ENCODE measurements at places on chromosomes 16 and 17.
A peak's percentile ranks its signal among the peaks of the same experiment; 100 is the strongest.

DNA sequence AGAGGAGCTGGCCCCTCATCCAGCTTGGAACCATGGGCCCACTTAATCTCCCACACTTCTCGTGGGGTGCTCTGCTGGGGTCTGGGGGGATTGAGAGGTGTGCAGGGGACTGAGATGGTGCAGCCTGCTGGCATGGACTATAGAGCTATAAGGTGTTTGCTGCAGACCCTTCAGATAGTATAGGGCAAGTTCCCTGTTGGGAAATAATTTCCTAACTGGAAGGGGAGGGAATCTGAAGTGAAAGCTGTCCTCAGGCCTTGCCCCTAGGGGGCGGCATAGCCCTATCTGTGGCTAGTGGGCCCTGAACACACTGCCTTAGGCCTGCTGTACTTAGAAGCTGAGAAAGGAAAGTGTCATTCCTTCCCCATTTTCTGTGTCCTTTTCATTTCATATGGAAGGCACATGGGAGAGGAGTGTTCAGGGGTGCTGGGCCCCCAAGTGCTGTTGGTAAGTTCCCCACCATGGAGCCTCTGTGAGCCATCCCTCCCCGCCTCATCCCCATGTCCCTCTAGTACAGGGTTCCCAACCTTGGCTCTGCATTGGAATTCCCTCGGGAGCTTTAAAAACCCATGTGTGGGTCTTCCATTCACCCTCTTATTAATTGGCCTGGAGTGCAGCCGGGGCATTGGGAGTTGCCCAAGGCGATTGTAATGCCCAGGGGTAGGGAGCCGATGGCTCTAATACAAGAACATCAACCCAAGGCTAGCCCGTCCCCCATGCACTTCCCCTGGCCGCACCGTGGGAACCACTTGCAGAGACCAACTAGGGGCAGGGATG lies 19.7 kb downstream of the GOSR2 start:
- peak; percentile 32 for DNase-seq

DNA sequence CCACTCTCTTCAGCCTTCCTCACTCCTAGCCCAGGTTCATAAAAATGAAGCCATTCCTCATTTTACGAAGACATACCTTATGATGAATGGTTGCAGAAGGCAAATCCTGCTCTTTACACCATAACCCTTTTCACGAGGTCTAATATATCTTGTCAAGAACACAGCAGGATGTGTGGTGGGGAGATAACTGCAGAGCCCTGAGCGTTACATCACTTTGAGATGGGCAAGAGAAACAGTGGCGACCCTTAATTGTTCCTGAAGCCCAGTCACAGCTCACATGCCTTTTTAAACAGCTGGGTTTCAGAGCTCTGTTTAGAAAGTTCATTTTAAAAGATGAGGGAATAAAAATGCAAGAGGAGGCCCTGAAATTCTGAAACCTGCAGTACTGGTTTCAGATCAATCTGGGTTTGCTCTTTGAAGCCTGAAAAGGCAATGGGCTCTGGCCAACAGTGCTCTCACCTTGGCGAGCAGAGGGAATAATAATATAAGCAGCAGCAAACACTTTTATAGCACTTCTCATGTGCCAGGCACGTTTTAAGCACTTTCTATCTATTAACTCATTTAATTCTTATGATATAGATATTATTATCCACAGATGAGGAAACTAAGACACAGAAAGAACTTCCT lies 2.9 kb downstream of the FAM117A start:
- DNase-seq, result no peak

DNA sequence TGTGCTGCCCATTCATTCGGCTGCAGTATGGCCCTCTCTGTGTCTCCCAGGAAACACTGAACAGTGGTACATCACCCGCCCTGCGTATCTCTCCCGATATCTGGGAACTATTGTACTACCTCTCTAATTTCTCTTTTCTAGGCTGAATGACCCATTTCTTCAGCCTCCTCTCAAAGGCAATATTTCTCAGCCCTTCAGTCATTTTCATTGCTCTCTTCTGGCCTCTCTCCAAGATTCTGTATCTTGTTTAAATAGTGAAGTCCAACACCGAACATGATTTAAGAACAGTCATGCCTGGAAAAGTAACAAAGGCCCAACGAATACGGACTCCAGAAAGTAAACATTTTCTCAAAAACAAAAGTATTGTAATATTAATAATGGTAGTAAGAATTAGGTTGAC lies 220.1 kb downstream of the ZFHX3 start:
- no peak for DNase-seq

- DNase-seq, result no peak
Measured at GRCh38 chr17:75159196-75160031, 5.1 kb upstream of the JPT1 start.

DNA sequence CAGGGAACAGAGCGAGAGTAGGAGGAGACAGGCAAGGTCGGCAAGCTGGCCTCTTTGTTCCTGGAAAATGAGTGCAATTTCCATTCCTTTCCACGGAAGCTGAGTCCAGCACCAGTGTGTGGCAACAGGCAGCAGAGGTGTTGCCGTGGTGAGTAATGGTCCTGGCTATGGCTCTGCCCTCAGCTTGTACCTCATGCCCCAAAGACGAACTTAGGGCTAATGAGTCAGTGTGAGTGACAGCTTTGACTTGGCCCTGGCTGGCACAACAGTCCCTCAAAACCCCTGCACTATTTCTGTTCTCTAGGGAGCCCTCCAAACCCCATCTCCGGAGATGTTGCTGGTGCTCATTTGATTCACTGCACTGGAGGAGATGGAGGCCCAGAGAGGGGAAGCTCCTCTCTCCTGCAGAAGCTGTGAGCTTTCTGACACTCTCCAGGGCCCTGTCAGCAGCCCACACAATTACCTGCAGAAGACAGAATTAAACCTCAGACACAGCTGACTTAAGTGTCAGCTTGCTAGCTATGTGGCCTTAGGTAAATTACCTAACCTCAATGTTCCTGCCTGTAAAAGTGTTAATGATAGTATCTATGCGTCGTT lies 129.9 kb downstream of the TMEM132E start:
- no peak for DNase-seq

- no peak for DNase-seq
Measured at GRCh38 chr17:21304091-21304490, 19.6 kb downstream of the MAP2K3 start.

GRCh38 chr17:8598913-8599312 lies 31.6 kb downstream of the MYH10 start:
- no peak for DNase-seq

DNA sequence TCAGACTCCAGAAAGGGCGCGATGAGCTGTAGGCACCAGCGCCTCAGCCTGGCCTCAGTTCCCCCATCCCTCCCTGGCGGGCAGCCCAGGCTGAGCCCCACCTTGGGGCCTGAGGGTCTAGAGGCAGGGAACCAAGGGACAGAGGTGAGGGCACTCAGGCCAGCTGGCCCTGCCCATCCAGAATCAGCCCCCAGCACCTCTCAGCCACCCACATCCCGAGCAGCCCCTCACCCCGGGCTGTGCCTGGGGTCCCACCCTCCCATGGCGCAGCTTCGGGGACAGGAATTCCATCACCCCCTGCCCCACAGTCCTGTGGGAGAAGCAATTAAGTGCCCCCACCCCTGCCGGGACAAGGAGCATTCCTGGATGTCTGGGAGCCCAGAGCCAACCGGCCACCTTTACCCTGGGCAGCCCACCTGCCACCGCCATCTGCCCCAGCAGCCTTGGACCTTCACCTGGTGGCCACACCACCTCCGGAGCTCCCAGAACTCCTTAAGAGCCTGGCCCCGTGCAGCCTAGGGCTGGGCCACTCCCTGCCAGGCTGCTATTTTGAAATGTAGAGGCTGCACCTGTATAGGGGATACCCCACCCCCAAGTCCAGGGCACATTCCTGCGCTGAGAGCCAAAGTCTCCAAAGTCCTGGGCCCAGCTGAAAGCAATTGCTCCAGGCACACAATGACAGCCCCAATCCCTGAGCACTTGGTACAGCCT lies 33.7 kb upstream of the PVALEF start:
- DNase-seq, result no peak

- DNase-seq, result no peak
Measured at GRCh38 chr16:80893686-80894085, 89.3 kb upstream of the CDYL2 start.

DNA sequence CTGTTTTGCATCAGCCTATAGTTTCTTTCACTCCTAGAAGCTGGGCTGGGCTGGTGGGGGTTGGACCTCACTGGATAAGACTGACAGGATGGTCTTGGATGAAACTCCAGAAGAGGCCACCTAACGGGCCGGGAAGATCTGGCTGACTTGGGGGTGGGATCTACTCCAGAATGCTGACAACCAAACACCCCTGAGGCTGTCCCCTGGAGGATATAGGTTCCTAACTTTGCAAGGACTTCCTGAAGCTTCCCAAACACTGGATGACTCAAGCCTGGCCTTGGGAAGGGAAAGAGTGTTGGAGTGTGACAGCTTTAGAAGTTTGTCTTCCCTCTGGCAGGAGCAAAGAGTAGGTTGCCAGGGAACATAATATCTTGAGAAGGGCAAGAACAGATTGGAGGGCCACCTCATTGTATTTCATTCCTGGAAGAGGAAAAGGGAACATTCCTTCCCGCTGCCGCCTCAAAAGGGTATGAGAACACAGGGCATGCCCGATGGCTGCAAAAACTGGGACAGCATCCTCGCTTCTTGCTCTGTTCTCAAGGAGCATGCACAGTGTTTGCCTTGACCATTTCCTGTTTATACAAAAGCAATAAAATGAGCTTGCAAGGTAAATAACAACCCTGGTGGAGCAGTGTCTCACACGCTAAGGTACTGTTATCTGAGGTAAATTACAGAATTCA lies 6.8 kb upstream of the CYB5B start:
- no peak for DNase-seq

GRCh38 chr17:3639981-3640596 lies 3.5 kb downstream of the CTNS start:
- peak; percentile 1 for DNase-seq

- DNase-seq, result no peak
Measured at GRCh38 chr16:20147091-20147490, 73.4 kb upstream of the GPR139 start.

DNA sequence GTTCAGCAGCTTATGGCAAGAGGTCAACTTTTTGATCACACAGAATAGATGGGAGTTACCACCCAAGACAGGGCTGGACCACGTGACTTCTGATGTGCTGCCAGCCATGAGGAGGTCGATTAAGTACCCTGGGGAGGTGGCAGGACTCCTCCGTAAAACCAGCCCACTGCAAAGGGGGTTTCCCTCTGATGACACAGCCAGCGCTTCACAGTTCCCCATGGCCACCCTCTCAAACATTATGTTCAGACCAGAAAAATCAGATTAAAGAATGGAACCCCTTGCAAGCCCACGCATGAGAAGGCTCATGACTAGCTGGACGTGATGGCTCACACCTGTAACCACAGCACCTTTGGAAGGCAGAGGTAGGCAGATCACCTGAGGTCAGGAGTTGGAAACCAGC lies 222.9 kb downstream of the CPPED1 start:
- DNase-seq, result no peak

Data from KG1 (cell line).